ENCODE measurements at places on chromosomes 6 and 20.
A peak's percentile ranks its signal among the peaks of the same experiment; 100 is the strongest.

GRCh38 chr6:133899556-133899955, 10.6 kb downstream of the TCF21 start:
- no peak for DNase-seq

GRCh38 chr6:166017032-166017635, 150.5 kb downstream of the TBXT start:
- no peak for DNase-seq

DNA sequence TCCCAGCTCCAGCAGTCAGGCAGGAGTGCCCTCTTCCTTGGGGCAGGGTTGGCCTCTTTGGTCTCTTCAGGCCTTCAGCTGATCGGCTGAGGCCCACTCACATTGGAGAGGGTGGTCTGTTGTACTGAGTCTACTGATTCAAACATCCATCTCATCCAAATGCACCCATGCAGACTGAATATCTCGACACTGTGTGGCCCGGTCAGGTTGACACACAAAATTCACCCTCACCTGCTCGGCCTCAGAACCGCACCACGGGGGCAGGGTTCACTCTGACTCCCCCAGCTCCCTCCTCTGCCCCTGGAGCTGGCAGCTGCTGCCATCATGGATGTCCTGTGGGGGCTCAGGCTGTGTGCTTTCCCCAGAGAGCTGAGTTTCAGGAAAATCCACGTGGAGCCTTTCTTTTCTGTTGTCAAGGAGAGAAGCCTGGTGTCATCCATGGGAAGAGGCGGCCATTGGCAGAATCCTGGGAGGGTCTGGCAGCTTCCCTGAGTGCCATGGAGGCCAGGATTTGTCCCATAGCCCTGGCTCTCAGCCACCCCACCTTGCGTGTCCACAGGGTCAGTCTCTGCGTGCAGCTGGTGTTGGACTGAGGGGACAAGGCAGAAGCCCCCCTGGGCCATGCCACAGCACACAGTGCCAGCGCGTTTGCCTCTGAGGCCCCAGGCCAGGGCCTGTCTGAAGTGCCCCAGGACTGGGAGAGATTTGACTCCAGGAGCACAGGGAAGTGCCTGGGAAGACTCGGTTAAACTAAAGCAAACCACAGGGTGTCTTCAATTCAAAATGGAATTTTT, 114.1 kb downstream of the ERMARD start:
- DNase-seq = no peak

GRCh38 chr20:31721408-31722256, 1.0 kb downstream of the BCL2L1 start:
- peak; percentile 6 for DNase-seq

DNA sequence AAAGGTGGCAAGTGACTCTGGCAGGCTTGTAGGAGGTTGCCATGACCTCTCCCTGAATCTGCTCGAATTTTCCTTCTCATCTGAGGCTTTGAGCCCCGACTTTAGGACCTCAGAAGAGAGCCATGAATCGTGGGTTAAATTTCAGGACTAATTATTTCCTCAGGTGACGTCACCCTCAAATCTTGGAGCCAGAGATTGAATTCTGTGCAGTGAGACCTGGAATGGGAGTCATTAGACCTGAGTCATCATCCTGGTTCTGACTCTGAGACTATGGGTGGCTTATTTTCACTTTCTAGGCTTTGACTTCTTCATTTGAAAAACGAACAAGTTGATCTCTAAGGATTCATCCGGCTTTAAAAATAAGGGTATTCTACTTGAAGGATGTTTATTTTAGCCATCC, 48.5 kb upstream of the PDYN start:
- DNase-seq = no peak

DNA sequence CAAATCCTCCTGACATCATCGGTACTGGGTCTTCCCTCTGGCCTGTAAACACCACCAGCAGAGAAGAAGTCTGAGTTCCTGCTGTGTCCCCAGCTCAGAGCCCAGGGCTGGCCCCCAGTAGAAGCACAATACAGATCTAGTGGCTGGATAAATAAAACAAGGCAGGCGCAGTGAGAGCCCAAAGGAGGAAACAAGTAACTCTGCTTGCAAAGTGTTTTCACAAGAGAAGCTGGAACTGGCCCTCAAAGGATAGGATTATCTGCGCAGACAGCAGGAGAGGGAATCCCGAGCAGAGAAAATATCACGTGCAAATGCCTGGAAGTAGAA, 205.1 kb downstream of the ZDHHC14 start:
- no peak for DNase-seq

DNA sequence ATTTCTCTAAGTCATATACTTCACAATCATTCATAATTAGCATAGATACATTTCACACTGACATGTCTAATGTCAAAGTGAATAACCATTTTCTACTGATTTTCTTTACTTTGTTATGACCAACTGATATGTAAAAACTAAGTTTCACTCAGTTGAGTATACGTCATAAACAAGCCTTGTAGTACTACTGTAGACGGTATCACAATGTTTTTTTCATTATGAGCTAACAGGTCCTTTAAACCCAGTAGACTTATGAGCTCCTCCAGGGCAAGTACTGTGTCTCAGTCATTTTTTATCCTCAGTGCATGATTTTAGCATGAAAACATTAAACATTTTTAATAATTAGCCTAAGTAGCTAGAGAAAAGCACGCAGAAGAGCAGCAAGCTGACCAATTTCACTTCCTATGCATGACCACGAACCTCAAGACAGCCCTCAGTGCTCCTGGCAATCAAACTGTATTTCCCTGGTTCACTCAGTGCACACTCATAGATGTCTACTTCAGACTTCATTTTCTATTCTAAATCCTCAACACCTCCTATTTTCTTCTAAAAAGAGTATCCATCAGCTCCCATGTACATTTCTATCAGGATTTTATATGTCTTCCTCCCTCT, 32.0 kb upstream of the TFAP2D start:
- DNase-seq = no peak

DNA sequence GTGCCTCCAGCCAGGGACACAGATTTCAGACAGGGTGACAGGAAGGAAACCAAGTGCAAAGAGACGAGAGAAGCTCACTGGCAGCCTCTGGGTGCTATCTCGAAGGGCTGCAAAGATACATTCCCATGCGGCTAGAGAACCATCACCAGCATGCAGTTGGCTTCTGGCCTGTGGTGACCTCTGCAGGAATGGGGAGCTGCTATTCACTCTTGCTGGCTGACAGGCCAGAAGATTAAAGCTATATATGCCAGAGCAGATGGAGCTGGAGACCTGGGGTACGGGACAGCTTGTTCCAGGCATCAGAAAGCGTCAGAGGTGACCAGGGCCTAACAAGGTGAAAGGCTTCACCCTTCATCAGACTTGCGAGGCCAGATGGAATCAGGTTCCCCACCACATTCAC, 20.0 kb downstream of the MAP1LC3A start:
- DNase-seq = no peak

- no peak for DNase-seq
These were observed 405.7 kb downstream of the RFPL4B start for GRCh38 chr6:112752791-112753190.

- no peak for DNase-seq
These were observed 39.5 kb downstream of the GHRH start for GRCh38 chr20:37222086-37222485.

GRCh38 chr6:160116411-160116810, 5.2 kb upstream of the SLC22A1 start:
- DNase-seq = no peak

DNA sequence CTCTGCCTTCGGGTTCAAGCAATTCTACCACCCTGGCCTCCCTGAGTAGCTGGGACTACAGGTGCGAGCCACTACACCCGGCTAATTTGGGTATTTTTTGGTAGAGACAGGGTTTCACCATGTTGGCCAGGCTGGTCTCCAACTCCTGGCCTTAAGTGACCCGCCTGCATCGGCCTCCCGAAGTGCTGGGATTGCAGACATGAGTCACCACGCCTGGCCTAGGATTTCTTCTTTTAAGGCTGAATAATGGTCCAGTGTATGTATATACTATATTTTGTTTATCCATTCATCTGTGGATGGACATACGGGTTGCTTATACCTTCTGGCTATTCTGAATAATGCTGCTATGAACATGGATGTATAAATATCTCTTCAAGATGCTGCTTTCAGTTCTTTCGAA, 17.1 kb downstream of the RIOK1 start:
- DNase-seq = no peak

- DNase-seq = no peak
These were observed 12.6 kb upstream of the ZFP64 start for GRCh38 chr20:52204136-52204535.

GRCh38 chr20:40632346-40632976, 56.6 kb downstream of the MAFB start:
- DNase-seq = no peak

GRCh38 chr6:42696526-42697267, 25.7 kb downstream of the PRPH2 start:
- DNase-seq = no peak

DNA sequence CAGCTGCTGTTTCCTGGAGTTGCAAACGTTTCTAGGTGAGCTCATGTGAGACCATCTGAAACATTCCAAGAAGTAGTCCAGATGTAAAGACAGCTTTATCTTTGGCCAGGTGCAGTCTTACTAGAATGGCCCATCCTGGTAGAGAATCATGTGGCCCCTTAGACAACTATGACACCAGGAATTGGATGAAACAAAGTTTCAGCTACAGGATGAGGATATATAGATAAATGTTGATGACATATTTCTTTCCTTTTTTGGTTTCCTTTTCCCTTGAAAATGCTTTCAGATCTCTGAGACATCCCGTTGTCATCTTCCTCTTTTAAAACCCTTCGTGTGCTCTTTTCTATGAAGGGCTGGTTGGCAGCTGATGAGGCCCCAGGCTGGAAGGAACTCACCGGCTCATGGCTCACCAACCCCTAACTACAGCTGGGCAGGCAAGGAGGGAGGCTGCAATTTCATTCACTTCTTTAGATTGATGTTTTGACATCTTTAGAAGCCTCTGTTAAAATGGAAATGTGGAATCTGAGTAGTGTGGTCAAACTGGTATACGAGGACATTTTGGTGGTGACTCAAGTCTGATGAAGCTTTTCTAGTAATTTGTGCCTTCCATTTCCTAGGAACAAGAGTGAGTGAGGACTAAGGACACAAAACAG, 167.9 kb upstream of the TNFAIP3 start:
- peak; percentile 20 for DNase-seq

DNA sequence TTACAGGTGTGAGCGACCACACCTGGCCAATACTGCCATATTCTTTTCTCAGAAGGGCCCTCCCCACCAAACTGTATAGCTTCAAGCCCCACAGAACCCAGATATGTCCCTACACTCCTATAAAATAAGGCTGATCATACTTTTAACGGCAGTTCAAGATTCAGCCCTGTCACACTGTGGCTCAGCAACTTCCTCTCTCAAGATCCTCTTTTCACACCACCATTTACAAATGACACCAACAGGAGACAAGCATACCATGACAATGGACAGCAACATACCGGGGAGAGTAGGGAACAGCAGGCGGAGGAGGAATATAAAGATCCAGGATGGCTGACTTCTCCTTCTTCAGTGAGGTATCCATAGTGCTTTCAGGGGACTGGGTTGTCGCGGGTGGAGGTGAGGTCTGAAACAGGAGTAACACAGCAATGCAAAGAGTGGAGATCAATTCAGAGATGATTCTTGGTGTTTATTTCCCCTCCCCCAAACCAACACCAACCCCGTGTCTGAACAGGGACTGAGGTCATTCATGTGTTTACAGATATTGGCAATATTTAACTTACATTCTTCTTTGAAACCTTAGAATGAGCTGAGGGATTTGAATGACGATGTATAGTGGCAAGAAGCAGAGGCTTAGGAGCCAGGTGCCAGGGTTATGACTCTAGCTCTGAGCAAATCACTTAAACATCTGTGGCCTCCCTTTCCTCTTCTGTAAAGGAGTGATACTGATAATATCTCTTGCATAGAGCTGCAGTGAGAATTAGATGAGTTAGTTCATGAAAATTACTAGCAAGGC, 57.6 kb upstream of the IPCEF1 start:
- DNase-seq = no peak

DNA sequence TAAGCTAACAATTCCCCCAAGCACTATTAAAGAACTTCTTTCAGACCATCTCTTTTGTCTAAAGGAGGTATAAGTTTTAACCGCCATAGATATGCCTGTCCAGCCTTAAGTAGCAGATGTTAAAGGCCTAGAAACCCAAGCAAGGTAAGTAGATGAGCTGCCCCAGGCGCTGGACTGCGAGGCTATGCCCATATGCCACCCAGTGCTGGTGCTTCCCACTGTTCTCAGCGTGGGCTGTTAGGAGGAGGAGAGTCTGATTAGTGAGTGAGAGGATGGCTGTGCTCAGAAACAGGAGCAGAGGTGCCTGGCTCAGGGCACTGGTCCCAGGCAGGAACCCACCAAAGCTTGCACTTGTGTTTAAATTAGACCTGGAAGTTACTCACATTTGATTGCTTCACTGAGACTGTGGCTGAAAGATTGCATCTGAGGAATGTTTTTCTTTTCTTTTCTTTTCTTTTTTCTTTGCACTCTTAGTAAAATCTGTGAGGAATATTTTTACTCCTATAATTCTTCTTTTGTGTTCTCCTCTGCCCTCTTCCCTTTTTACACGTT, 32.2 kb downstream of the PRPH2 start:
- no peak for DNase-seq

GRCh38 chr6:141309295-141309694, 823.4 kb upstream of the GJE1 start:
- no peak for DNase-seq

DNA sequence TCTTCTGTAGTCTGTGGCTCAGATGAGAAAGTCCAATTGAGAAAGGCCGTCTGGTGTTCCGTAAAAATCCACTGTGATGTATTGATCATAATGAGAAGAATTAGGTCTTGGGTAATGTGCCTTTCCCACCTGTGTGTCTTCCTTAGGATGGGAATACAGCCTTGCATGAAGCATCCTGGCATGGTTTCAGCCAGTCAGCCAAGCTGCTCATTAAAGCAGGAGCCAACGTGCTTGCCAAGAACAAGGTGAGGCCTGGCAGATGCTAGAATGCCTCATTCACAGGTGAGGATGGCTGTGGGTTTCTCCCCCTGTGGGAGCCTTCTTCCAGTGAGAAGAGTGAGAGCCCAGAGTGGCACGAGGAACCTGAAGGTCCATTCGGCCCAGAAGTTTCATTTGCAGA, 32.7 kb downstream of the LYRM2 start:
- no peak for DNase-seq

- DNase-seq = no peak
These were observed 10.4 kb upstream of the PLG start for GRCh38 chr6:160691617-160692016.

- DNase-seq = no peak
These were observed 235.5 kb downstream of the SYNDIG1 start for GRCh38 chr20:24704899-24705298.

DNA sequence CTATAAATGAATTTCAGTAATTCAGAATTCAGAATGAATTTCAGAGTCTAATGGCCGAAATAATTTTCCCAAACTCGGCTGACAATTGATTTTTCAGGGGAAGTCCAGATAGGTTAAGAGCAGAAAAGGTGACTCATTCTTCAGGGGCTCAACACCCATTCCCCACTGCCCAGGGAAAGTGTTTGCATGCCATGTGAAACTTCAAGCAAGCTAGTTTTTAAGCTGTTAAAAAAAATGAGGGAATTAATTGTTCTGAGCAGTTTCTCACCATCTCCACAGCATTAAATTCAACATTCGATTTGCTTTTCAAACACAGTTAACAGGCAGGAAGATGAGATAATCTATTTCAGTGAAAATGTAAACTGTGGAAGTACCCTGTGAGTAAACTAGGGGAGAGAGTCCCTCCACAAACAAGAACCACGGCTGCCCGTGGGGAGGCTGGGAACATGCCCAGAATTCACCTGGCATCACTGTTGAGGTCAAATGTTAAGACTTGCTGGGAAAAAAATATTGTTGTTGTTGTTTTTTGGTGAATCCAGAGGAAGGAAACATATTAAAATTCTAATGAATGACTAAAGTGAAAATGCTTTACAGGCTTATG, 650.8 kb upstream of the AGPAT4 start:
- no peak for DNase-seq

All from CD4-positive, alpha-beta T cell treated with Interleukin-6 for 4 hours (primary cell).